Lower lobe of right lung (tissue), 2 donors: ENCODE measurements at places on chromosomes 4 and X.

- DNase-seq: no peak
Measured at GRCh38 chr4:149095811-149096210, 653.6 kb upstream of the NR3C2 start.

DNA sequence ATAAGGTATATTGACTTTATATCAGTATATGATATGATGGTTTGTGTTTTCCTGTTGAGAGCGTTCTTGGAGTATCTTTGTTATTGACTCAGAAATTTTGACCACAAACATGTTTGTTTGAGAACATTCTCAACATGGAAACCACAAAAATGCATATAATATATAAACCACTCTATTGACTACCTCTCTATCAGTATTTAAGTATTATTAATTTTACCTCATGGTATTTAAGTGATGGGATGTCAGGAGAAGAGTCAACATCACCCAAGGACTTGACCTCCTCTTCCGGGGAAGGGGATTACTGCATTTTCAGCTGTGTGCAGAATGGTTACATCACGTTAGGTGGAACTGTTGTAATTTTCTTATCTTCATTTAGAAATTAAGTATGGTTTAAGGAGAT lies 54.3 kb upstream of the PUDP start:
- no peak for DNase-seq

GRCh38 chrX:9249051-9249846 lies 215.3 kb upstream of the FAM9B start:
- no peak for DNase-seq

DNA sequence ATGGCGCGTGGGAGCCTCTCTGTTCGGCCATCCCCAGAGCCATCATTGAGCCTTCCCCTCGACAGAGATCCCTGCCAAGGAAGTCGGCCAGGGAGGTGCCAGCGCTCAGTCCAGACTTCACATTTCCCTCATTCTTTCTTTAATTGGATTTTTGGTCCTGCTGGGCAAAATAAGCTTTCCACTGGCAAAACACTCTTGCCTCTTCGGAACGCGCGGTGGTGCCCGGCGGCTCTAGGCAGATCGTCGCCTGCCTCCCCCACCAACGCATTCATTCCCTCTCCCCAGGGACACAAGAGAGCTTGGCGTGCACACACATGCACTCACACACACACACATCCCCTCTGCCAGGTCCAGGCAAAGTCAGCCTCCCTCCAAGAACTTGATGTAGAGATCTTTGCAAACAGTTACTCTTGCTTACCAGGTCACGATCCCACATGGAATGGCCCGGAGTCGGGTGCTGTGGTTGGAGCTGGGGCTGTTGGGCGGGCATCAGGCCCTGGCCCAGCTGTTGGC lies 257.1 kb downstream of the BCOR start:
- no peak for DNase-seq

DNA sequence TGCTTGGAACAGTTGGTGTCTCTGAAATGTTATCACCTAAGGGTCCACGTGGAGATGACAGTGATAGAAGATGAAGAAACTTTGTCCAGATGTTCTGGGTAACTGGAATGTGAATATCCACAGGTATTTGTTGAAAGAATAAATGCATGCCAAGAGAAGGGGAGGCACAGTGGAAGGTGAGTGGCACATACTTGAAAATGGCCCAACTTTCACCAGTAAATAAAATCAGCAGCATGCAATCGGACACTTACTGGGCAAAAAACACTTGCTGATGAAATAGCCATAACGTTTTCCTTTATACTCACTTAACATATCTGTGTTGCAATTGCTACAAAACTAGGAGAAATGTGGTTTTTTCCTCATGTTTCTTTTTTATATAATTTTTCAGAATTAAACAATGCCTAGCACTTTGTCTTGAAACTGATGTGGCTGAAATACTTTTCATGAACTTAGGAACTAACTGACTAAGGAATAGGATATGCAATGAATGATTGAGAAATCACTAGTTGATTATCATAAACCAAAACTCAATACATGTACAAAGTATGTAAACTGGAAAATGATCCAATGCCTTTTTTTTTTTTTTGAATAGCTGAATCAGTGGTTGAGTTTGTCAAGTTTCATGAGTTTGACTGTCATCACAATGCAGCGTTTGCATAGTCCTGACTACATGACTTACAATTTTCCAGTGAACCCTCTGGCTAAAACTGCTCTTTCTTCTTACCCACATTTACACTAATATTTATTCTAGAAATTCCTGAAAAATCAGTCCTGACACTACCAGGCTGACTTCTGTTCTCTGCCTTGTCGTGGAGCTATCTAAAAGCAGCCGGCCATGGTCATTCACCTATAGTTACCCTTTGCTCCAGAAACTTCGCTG lies 127.4 kb downstream of the CPE start:
- no peak for DNase-seq

DNA sequence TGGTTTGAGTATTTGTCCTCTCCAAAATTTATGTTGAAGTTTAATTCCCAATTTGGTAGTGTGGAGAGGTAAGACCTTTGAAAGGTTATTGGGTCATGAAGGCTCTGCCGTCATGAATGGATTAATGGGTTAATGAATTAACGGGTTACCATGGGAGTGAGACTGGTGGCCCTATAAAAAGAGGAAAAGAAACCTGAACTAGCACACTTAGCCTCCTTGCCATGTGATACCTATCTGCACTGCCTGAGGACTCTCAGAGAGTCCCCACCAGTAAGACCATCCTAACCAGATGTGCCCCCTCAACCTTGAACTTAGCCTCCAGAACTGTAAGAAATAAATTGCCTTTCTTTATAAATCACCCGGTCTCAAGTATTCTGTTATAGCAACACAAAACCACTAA lies 39.3 kb downstream of the PAGE1 start:
- DNase-seq: no peak

- no peak for DNase-seq
Measured at GRCh38 chrX:64427787-64428186, 32.5 kb upstream of the MTMR8 start.
